ENCODE measurements at places on chromosomes 12 and 14.
A peak's percentile ranks its signal among the peaks of the same experiment; 100 is the strongest.

GRCh38 chr12:130490674-130491073 is 153.0 kb downstream of the PIWIL1 start:
- DNase-seq = no peak

- DNase-seq = peak; percentile 84
Observed at GRCh38 chr12:78863482-78864402, 832 bp upstream of the SYT1 start.

DNA sequence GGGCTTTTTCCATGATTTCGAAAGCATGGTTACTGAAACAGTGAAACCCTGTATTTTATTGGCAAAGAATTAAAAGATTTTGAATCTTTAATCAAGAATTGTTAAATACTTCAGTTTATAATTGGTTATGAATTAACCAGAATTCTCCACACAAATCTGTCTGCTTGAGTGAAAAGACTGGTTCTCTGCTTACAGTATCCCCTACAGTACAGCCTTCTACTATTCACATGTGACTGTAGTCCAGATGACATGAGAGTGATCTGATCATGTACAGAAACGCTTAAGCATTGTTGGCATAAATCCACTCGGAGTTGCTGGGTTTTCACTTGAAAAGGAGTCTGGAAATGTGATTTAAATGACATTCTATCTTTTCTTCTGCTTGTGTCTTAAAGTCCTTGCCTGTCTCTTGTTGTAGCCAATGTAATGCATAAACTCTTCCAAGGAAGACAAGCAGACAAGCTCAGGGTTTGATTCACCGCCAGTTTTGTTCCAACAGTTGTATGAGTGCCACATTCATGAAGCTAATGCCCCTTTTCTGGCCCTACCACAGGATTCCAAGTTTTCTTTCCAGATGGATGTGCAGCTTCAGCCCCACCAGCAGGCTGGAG is 222.0 kb upstream of the LRIG3 start:
- no peak for DNase-seq

GRCh38 chr12:129851296-129851695 is 52.5 kb downstream of the TMEM132D start:
- DNase-seq = no peak

DNA sequence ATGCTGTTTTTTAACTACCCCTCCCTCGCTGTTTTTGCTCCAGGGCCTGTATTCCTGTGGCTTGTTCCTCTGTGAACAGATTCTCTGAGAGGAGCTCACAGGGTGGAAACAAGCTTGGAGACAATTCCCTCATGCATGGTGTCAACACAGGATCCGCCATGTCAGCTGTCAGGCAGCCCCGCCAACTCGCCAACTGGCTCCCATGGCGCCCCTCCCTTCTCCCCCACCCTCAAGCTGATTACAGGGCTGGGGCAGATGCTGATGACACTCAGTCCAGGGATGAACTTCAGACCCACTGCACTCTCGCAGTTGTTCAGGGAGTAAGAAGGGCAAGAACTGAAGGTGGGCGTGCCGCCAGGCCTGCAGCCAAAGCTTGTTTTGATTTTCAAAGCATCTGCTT is 229.9 kb downstream of the NTF3 start:
- no peak for DNase-seq

DNA sequence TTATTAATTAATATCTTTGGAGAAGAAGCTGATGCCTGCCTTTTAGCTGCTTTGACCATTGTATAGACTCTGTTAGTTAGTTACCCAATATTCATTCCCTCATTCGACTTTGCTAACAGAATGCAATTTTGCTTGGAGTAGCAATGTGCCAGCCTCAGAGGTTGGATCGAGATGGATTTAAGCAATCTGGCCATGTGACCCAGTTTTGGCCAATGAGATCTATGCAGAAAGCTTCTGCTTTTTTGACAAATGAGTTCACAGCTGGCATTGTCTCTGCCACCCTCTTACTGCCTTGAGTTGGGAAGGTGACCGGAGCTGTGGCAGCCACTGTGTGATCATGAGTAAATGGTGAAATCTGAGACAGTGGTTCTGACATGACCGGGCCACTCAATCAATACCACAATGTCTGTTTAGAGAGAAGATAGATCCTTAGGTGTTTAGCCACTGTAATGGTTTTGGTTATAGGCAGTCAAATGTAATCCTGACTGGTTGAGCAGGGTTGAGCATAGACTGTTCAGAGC is 74.9 kb upstream of the MED13L start:
- DNase-seq = no peak

- no peak for DNase-seq
Observed at GRCh38 chr12:78483767-78484315, 380.7 kb upstream of the SYT1 start.

GRCh38 chr14:90663140-90663539 is 153.1 kb downstream of the TTC7B start:
- no peak for DNase-seq

DNA sequence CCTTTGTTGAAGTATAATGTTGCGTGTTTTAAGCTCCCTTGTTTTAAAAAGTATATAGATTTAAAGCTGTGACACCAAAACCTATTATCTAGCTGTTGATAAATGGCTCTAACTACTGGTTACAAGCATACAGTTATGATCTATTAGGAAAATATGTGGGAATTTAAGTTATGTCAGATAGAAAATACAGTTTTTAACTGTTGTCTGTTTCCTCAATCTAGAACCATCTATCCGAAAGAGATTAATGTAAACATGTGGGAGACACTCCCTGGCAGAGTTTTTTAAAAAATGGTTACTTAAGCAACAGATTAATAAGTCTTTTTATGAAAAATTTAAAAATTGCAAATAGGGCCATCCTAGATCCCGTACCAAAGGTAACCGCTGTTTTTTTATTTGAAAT is 8.2 kb downstream of the RPL36AL start:
- no peak for DNase-seq

DNA sequence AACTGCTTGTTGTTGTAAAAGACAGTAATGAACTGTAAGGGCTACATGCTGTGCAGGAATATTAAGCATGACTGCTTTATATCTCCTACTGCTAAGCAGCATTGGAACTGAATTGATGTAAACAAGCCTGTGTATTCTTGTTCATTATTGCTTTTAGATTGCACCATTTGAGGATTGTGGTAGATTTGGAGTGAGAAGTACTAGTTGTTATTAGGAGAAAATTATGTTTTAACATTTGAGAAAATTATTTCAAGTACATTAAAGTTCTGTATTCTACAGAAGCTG is 212.7 kb downstream of the ERC1 start:
- DNase-seq = no peak

- no peak for DNase-seq
Observed at GRCh38 chr14:31949709-31950108, 127.4 kb upstream of the ARHGAP5 start.

DNA sequence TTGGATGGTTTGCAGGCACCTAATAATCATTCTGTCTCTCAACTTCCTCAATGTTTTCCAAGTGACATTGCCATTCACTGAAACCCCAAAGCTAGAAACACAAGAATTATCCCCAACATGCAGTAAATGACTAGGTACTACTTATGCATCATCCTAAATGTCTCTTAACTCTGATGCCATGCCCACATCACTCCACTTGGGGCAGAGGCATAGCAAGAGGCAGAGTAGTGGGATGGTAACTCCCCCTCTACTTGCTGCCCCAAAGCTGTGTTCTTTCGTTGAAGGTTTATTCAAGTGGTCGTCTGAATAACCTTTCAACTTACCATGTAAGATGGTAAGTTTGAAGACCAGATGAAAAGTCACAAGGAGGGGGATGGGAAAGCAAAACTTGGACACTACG is 77.9 kb upstream of the SOX5 start:
- DNase-seq = no peak

- no peak for DNase-seq
Observed at GRCh38 chr12:78118036-78118435, 287.3 kb downstream of the NAV3 start.

GRCh38 chr14:79137045-79137430 is 966.9 kb downstream of the NRXN3 start:
- no peak for DNase-seq

- no peak for DNase-seq
Observed at GRCh38 chr12:131389054-131390013, 321.6 kb upstream of the SFSWAP start.

- DNase-seq = no peak
Observed at GRCh38 chr14:65791191-65791981, 378.9 kb downstream of the FUT8 start.

GRCh38 chr12:130054803-130055202 is 107.5 kb upstream of the FZD10 start:
- DNase-seq = no peak

DNA sequence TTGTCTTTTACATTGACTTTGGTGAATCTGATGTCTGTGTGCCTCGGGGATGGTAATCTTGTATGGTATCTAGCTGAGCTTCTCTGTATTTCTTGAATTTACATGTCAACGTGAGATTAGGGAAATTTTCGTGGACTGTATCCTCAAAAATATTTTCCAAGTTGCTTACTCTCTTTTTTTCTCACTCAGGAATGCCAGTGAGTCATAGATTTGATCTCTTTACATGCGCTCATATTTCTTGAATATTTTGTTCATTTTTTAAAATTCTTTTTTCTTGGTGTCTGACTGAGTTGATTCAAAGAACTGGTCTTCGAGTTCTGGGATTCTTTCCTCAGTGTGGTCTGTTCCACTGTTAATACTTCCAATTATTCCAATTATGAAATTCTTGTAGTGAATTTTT is 207.7 kb downstream of the RAD51B start:
- no peak for DNase-seq

- peak; percentile 71 for DNase-seq
Observed at GRCh38 chr12:3231399-3231876, 154.3 kb downstream of the TSPAN9 start.

DNA sequence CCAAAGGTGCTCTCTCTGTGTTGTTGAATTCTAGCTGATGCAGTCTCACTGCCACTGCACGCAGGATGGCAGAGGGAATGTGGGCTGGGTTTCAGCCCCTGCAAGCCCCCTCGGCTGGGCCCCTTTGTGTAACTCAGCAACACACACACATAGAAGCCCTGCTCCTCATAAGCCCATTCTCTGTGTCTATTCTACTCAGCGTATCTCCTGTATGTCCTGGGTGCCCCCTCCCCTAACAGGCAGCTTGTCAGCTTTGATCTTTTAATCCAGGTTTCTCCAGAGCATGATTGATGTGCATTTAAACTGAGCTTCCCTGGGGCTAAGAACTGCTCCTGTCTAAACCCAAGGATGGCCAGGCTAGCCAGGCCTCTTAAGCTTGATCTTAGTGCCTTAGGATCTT is 43.0 kb downstream of the SRRM4 start:
- DNase-seq = peak; percentile 63

- no peak for DNase-seq
Observed at GRCh38 chr12:65004270-65004669, 116.8 kb downstream of the WIF1 start.

- DNase-seq = no peak
Observed at GRCh38 chr14:94022532-94023411, 3.4 kb upstream of the OTUB2 start.

DNA sequence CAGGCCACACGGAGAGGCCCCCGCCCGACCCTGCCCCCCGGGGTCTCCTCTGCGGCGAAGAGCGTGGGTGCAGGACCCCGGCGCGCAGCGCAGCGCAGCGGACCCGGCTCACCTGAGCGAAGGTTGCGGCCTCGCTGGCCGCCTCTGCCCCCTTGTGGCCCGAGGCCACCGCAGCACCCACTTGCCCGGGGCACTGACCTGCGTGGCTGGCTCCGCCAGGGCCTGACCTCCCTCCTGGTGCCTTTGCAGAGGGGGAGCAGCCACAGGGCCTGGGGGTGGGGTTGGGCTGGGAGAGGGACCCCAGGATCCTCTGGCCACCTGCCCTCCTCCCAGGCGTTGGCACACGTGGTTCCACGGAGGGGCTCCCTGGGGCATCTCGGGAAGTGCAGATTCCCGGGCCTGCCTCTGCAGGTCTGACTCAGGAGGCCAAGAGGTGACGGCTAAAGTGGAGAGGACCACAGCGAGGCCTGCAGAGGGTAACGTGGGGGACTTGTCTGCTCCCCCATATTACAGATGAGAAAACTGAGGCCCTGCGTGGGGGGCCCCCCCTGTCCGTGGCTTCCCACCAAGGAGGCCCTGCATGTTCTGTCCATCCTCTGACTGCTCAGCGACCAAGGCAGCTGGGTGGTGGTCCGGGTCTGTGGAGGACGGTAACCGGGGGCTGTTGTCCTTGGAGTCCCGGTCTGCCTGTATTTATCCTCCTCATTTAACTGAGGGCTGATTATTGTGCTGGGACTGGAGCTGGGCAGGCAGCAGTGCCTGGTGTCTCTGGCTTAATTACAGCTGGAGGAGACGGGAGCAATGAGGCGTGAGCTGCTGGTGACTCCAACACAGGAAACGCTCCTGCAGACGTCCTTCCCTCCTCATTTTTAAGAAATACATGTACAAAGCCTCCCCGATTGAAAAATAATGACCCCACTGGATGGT is 67.9 kb upstream of the BEGAIN start:
- peak; percentile 79 for DNase-seq

DNA sequence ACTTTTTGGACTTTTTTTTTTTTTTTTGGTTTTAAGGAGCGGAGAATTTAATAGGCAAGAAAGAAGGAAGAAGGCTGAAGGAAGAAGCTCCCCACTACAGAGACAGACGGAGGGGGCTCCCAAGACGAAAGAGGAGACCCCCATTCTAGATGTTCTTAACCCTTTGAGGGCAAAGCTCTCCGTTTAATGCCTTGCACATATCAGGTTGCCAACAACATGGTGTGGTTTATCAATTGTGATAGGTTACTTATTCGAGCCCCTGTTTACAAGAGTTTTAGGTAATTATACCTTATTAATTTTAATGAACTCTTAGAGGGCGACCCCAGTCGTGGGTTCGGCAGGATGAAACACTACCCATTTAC is 1.2 kb upstream of the FBXO33 start:
- no peak for DNase-seq

- DNase-seq = no peak
Observed at GRCh38 chr12:58833853-58834252, 86.5 kb downstream of the LRIG3 start.

GRCh38 chr14:60705100-60705499 is 19.1 kb downstream of the SIX4 start:
- no peak for DNase-seq

- no peak for DNase-seq
Observed at GRCh38 chr12:14931359-14931758, 7.0 kb downstream of the ERP27 start.

- no peak for DNase-seq
Observed at GRCh38 chr14:58918066-58918738, 270.3 kb upstream of the DAAM1 start.

DNA sequence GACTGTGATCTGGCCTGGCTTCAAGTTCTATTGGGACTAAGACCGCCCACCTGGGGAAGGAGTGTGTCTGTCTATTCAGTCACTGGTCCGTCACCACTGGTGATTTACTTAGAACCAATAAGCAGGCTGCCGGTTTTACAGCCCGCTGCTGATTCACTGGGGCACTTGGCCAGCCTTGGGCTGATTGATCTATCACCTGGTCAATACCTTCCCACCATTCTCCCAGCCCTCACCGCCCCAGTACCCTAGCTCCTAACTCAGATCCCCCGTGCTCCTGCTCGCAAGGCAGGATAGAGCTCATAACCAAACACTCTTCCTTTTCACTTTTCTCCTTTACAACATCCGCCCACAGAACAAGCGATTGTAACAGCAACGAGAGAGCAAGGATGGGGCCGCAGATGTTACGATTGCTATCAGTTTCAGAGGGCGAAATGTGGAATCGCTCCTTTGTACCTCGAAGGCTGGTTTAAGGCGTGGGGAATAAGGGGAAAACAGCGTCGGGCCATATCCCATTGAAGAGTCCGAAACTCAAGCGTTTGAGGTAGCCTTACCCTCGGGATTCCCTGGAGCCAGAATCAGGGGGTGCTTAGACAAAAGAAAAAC is 672 bp downstream of the RDH11 start:
- peak; percentile 73 for DNase-seq

GRCh38 chr14:99815696-99816095 is 22.5 kb downstream of the EML1 start:
- no peak for DNase-seq
